Activated CD4-positive, alpha-beta T cell treated with anti-CD3 and anti-CD28 coated beads, Interleukin-2, Interleukin-6, amounts not matched to agents 100 ng/mL and 50 ng/mL, durations not matched to agents 16 hours and 8 hours (primary cell): ENCODE measurements at places on chromosomes 12 and 14.

GRCh38 chr14:68527329-68527851 lies 265.5 kb downstream of the ZFP36L1 start:
- no peak for DNase-seq

GRCh38 chr12:57128519-57129247 lies 400 bp downstream of the LRP1 start:
- DNase-seq: no peak

DNA sequence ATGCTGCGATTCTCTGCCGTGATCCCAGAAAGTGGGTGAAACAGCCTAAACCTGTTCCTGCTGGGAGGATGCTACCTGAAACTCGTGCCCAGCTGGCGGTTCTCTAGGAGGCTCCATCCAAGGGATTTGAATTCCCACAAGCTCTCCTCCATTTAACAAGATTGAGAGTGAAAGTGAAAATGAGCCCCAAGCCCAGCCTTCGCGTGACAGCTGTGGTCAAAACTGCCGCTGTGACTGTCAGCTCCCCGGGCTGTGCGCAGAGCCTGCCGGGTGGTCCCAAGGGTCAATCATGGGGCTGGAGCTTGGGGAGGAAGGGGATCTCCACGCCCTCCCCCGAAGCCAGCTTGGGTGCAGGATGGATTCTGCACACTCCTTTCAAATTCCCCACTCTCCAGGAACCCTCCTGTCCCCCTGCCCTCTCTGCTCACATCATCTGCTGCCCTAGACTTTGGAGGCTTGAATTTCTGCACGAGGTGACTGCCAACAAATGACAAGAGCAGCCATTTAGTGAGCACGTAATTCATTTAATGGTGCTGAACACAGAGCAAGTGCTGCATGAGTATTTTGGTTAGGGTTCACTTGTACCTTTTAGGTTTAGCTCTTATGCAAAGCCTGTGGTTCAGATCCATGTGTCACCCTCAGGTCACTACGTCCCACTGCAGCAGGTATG lies 5.3 kb downstream of the ASB2 start:
- peak; percentile 85 for DNase-seq

- DNase-seq: no peak
Observed at GRCh38 chr12:105198961-105199360, 37.0 kb downstream of the APPL2 start.

GRCh38 chr12:110071504-110071903 lies 23.2 kb upstream of the C12orf76 start:
- DNase-seq: no peak

DNA sequence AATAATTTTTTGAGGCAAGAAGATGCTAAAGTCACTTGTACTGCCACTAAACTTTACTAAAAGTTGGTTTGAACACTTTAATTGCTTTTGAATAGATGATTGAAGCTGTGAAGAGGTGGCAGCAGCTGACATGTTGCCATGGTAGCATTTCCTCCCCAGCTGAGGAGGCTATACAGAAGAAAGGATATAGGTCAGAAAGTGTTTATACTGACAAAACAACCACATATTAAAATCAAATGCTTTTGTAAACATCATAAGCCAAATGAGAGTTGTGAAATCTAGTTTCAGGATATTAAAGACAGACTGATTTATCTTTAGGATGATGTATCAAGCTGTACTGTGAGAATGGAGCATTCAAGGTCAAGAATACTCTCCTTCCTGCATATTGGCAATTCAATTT lies 41.7 kb downstream of the TSPAN19 start:
- no peak for DNase-seq

GRCh38 chr12:1126091-1126490 lies 135.1 kb downstream of the ERC1 start:
- peak; percentile 64 for DNase-seq

GRCh38 chr14:54712465-54713200 lies 145.7 kb downstream of the SAMD4A start:
- no peak for DNase-seq

- no peak for DNase-seq
Observed at GRCh38 chr12:93443576-93443975, 1.8 kb upstream of the UBE2N start.

GRCh38 chr12:54009171-54010052 lies 627 bp downstream of the HOXC8 start:
- DNase-seq: no peak

DNA sequence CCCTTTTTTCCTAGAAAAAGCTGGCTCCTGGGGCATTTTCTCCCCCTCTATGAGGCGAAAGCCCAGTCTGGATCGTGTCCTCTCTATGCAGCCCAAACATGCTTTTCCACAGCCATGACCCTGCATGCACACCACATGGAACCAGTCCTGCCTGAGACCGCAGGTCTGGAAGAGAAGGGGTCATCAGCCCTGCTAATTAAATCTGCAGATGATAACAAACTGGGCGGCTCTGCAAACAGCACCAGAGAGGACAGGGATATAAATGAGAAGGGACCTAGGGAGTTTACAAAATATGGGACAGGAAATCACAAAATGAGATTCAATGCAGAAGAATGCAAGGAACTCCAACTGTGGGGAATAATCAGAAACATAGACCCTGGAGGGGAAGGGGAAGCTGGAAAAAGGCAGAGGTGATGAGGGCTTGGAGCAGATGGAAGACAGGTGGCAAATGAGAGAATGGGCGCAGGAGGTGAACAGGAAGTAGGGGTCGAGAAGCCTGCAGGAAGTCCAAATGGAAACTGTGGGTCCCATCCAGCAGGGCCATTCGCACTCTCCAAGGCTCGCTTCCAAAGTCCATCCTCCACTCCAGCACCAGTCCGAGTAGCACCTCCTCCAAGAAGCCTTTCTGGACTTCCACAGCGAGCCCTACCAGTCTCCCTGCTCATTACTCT lies 76.3 kb downstream of the ANO2 start:
- no peak for DNase-seq

DNA sequence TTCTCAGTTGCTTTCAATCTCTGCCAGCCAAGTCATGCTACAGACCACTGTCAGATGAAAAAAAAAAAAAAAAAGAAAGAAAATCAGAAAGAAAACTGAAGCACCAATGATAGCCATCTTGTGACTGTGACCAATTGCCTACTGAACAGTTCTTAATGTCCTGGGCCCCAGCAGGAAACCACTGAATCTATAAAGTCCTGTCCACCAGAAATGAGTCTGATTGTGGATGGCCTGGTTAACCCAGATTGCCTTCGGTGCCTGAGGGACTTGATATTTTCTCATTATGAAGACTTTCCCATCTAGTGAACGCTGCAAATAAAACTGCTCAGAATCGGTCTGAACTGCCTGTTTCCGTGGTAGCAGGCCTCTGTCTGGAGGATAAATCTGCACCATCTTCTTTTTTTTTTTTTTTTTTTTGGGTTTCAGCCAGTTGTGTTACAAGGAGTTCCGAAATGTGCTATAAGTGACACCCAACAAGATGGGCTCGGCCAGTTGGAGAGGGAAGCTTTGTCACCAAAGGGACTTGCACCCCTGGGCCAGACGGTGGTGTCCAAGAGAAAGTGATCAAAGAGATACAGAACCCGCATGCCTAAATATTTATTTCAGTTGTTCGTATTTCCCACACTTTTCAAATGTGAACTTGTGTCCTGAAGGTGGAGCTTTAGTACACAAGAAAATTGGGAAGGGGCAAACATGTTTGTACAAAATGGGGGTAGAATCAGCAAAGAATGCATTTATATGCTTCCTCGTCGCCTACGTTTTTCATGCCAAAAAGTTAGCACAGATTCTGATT lies 3.0 kb upstream of the PLXNC1 start:
- DNase-seq: peak; percentile 24

- DNase-seq: no peak
Observed at GRCh38 chr14:102901633-102902032, 20.8 kb upstream of the AMN start.

- DNase-seq: peak; percentile 85
Observed at GRCh38 chr12:67630373-67631088, 18.0 kb upstream of the DYRK2 start.

- DNase-seq: peak; percentile 89
Observed at GRCh38 chr14:72049462-72049861, 117.2 kb downstream of the RGS6 start.

GRCh38 chr14:69010648-69011047 lies 31.5 kb upstream of the ACTN1 start:
- no peak for DNase-seq

DNA sequence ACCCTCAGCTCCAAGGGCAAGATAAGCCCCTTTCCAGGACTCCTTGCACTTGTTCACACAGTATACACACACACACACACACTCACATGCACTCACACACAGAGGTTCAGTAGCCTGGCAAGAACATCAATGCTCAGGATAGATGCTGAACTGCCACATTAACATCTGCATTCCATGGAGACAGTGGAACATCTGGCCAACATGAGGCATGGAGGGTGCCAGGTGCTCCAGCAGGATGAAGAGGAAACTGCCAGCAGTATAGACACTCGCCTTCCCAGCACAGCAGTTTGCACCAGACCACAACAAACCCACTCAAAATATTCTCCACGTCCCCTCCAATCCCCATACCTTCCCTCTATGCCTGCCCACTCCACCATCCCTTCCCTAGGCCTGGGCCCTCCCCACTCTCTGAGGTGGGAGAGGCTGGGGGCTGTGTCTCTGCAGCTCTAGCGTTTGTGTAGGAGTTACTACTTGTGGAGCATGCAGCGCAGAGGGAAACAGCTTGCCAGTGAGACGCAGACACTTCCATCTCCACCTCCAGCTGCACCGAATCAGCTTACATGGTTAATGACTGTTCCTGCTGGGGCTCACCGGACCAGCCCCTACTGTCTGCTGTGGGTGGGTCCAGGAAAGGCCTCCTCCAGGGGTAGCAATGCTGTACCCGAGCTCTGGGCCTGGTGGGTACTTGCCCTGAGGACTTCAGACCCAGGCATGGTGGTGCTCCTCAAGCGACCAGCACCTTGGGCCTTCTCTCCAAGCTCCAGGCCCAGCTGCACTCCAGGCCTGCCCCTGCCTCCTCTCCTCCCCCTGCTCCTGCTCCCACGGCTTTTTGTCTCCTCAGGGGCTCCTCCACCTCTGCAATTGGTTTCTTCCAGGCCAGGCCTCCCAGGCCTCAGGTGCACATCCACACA lies 18.6 kb upstream of the PLEKHG3 start:
- DNase-seq: no peak

GRCh38 chr12:53115891-53116648 lies 12.8 kb downstream of the SOAT2 start:
- no peak for DNase-seq

DNA sequence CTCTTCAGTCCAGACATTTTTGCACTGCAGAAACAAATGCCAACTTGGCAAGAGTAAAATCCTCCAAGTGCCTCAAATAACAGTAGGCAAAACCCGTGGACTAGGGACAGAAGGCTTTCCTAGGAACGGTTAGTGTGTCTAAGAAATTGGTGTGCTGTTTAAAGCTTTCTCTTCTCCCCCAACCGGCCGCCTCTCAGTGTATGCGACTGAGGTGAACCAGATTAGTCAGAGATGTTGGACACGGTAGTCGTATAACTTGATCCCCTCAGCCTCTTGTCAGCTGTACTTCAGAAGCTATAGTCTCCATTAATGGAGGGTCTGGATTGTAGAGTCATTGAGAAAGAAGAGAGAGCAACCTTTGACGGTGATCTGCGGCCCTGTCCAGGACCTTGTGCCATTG lies 21.7 kb downstream of the PPFIBP1 start:
- no peak for DNase-seq

DNA sequence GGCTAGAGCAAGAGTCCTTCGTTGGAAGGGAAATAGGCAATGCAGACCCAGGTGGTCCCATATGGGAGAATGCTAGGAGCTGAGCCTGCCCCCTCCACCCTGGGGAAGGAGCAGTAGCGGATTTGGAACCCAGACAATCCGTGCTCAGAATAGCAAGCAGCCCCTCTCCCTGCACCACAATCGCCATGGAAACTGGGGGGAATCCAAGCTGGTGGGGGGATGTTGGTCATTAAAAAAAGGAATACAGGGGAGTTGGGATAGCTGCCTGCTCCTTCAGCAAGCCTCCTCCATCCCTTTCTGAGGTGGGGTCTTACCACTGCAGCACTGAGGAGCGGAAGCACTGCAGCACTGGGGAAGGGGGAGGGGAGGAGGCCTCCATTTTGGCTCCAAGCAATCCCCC lies 2.9 kb downstream of the RND1 start:
- DNase-seq: no peak

DNA sequence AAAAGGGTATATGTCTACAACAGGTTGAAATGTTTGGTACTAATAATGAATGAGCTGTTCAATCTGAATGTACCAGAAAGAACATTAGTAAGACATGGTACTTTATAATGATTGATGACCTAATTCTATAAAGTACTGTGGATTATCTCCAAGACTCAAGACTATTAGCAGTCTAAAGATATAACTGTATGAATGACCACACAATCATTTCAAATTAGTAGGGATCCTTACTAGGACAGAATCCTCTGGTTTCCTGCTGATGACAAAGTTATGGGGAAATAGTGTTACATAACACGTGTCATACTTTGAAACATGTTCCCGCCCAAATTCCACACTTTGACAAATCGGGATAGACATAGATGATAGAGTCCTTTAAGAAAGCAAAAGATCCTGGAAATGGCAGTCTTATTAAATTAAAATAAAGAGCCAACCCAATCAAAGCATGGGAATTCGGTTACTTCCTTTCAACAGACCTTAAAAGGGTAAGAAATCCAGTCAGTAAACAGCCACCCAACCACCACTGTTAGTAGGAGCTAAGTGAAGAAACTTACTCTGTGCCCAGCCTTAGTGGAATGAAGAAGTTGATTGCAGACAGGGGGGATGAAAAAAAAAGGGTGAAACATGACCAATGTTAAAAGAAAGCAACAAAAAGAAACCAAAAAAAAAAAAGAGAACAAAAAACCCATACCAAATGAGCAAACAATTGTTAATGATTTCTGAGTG lies 2.8 kb downstream of the VPS29 start:
- DNase-seq: no peak

GRCh38 chr12:27257104-27257843 lies 13.2 kb downstream of the STK38L start:
- no peak for DNase-seq

DNA sequence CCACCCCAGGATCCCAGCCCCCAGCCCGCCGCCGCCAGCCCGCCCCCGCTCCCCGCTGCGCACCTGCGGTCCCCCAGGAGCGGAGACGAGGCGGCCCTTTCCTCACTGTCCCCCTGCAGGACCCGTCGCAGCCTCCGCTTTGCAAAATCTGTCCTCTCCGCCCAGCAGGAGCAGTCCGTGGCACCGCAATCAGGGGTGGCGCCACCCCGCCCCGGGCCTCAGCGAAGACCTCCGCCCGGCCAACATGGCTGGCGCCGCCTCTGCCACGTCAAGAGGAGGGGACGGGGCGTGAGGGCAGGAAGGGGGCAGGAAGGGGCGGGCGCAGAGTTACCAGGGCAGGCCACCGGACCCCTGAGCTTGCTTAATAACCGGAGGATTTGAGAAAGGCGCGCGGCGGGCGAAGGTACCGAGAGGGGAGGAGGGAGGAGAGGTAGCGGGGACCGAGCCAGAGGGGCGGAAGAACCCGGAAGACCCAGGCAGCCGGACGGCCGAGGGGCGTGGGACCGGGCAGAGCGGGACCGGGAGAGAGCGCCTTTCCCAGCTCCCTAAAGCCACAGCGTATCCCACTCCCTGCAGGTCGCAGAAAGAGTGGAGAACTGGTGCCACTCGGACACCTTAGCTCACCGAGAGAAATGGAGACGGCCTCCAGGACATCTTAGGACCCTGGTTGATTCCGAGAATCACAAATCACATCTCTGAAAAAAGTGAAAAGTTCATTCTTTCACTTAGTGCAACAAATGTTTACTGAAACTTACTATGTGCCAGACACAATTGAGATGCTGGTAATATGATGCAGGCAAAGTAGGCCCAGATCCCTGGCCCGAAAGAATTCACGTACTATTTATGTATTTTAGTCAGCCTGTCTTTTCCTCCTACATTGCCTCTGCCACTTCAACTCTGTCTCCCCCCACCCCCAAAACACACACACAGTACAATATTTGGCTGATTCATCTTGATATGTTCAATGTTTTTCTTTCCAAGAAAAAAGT lies at the start of gene SEC23A:
Gene SEC23A, minus strand, starts transcription at position 267 of the 989 bp plus-strand sequence. CDS start 7,117 bp downstream, outside the sequence.
- peak; percentile 92 for DNase-seq
